ENCODE measurements at places on chromosomes 2 and 18.

- DNase-seq, result no peak
Observed at GRCh38 chr2:179751163-179751809, 110.1 kb downstream of the ZNF385B start.

DNA sequence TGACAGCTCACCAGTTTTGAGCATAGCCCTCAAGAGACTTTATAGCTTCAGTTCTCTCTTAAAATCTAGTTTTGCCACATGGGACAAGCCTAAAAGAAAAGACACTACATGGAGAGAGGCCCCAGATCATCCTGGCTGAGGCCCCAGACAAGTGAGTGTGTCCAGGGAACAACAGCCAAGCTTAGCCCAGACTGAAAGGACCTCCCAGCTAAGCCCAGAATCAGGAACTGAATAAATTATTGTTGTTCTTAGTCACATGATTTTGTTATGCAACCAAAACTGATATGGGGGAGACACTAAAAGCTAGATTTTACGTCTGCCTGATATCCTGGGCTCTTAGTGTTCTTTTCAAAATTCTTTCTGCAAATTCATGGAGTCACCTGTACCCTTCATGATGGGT, 29.3 kb upstream of the LBH start:
- no peak for DNase-seq

DNA sequence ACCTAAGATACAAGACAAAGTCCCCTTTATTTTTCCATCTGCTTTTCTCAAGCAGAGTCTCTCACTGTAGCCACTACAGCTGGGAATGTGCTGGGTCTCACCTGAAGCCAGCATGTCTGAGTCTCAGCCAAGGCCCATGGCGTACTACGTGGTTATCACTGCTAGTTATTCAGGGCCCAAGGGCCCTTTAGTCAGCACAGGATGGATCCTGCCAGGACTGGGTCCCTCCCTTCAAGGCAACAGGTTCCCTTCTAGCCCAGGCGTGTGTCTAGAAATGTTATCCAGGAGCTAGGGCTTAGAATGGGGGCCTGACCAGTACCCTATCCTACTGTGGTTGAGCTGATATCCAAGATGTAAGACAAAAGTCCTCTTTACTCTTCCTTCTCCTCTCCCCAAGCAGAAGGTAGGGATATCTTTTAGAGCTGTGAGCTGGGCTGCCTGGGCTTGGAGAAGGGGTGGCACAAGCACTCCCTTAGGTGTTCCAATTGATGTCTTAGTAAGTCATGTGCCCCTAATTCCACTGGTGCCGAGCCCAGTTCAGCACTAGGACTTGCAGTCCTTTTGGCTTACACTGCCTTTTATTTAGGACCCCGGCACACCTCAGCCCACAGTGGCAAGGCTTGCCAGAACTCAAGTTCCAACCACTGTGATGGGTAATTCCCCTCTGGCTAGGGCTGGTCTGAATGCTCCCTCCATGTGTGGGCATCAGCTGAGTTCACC, 17.7 kb downstream of the VPS54 start:
- no peak for DNase-seq

DNA sequence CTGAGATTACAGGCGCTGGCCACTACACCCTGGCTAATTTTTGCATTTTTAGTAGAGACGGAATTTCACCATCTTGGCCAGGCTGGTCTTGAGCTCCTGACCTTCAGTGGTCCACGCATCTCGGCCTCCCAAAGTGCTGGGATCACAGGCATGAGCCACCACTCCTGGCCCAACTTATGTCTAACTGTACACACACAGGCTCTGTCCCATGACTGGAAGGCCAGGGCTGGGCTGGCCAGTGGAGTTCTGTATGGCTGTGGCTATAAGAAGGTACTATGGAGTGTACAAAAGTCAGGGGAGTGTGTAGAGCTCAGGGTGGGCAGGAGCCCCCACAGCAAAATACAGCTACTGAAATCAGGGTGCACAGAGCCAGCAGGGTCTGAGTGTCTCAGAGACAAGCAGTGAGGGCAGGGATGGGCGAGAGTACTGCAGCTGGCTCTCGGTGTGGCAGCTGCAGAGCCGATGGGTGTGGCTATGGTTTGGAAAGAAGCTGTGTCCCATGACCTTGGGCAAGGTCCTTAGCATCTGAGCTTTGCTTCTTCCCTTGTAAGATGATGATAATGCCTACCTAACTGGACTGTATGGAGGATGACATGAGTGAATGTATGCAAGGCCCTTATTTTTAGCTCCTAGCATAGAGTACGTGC, 10.4 kb upstream of the MSGN1 start:
- no peak for DNase-seq

- no peak for DNase-seq
Observed at GRCh38 chr18:24470022-24470618, 9.7 kb downstream of the HRH4 start.

GRCh38 chr2:38079116-38080052, 3.4 kb upstream of the CYP1B1 start:
- no peak for DNase-seq

DNA sequence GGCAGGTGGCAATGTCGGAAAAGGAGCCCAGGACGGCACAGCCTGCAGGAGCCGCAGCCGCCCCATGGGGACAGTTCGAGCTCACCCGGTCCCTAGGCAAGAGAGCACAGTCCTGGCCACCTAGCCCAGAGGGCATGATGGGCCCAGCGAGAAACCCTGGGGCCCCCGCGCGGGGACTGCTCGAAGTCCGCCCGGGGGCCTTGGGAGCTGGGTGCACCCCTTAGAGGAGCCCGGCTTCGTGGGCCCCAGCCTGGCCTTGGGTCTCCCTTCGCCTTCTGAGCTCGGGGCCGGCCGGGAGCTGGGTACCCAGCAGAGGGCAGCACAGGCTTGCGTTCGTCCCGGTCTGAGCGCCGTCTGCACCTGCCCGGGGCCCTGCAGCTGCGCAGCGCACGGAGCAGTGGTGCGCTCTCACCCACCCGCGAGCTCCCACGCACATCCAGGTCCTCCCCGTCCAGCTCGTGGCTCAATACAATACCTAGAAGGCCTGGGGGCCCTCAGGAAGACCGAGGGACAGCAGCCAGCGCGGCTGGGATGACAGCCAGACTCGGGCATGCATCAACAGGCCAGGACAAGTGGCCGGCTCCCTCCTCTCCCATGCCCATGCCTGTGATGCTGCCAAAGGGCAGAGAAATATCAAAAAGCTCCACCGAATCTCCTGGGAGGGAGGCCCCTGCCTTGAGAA, 96.2 kb upstream of the ZNF532 start:
- DNase-seq, result no peak

GRCh38 chr18:741931-742512, 29.6 kb upstream of the ENOSF1 start:
- DNase-seq, result no peak

GRCh38 chr2:203112342-203112741, 97.7 kb downstream of the NBEAL1 start:
- DNase-seq, result no peak

- DNase-seq, result no peak
Observed at GRCh38 chr2:239165206-239165831, 235.5 kb downstream of the HDAC4 start.

- DNase-seq, result no peak
Observed at GRCh38 chr2:218663901-218664300, 4.4 kb downstream of the BCS1L start.

DNA sequence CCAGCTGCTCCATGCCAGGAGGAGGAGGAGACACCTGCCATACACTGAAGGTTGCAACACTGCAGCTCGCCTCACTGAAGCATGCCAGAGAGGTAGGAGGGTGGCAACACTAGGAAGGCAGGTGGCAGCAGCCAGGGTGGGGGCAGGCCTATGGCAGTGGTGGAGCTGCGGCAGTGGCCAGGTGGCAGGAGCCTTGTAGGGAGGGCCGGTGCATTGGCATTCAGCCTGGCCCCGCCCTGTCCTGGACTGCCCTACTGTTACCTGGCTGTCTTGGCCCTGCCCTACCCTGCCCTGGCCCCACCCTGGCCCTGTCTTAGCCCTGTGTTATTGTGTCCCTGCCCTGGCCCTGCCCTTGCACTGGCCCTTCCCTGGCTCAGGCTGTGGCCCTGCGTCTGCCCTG, 7.4 kb upstream of the ANKRD62 start:
- DNase-seq, result no peak

GRCh38 chr18:22409445-22409844, 8.3 kb downstream of the CTAGE1 start:
- DNase-seq, result no peak

DNA sequence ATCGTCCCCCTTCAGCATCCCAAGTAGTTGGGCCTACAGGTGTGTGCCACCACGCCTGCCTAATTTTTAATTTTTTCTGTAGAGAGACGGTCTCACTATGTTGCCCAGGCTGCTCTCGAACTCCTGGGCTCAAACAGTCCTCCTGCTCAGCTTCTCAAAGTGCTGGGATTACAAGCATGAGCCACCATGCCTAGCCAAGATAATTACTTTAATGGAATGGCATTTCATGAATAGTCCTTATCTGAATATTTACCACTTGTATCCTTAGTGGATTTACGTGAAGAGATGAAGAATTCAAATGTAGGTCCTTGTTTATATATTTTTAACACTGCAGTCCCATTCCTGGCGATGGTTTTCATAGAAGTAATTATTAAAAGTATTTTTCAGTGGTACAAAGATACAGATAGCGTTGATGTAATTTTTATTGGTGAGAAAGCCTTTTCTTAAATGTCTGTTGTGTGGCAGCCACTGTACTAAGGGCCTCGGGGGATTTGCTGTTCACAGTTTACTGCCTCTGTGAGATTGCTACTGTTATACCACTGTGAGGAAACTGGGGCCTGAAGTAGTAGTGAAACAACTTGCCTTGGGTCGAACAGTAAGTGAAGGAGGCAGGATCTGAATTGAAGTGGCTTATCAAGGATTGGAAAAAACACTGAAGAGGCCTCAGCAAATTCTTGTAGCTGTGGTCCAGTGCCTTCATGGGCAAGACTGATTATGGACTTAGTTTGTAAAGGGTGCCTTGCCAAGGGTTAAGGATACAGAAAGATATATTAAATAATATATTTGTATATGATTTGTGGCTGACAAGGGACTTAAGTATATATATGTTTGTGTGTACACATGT, 151.2 kb downstream of the PRPF40A start:
- DNase-seq, result no peak

DNA sequence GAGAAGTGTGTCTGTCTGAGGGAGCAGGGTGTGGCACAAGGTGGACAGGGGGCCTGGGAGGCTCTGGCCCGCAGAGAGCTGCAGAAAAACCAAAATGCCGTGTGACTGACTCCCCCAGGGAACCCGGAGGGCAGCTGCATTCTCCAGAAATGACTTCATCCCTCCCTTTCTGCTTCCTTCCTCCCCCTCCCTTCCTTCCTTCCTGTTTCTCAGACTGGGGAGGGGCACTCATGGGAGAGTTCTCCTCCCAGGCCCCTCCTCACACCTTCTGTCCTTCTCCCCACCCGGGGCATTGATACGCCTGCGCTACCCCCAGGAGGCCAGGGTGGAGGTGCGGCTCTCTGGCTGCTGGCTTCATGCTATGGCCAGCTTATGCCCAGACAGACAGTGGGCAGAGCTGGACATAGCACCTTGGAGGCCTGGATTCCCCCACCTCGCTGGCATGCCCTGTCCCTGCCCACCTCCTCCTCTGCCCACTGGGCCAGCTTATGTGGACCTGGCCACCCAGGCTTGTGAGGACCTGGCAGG, 8.2 kb upstream of the GPR17 start:
- peak; percentile 45 for DNase-seq

DNA sequence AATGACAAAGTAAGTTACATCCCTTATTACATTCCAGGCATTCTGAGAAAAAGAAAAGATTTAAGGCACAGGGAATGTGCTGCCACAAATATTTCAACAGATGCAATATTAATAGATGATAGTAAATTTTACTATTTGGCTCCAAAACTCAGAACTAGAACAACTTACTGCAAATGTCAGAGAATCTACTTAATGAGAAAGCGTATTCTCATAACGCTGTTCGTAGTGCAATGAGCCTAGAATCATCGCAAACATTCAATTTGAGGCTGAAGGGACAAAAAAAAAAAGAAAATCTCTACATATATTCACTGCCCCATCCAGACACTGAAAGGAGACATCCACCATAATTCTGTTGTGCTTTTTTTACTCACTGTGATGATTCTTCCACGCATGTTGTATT, 272.1 kb upstream of the DOK6 start:
- no peak for DNase-seq

DNA sequence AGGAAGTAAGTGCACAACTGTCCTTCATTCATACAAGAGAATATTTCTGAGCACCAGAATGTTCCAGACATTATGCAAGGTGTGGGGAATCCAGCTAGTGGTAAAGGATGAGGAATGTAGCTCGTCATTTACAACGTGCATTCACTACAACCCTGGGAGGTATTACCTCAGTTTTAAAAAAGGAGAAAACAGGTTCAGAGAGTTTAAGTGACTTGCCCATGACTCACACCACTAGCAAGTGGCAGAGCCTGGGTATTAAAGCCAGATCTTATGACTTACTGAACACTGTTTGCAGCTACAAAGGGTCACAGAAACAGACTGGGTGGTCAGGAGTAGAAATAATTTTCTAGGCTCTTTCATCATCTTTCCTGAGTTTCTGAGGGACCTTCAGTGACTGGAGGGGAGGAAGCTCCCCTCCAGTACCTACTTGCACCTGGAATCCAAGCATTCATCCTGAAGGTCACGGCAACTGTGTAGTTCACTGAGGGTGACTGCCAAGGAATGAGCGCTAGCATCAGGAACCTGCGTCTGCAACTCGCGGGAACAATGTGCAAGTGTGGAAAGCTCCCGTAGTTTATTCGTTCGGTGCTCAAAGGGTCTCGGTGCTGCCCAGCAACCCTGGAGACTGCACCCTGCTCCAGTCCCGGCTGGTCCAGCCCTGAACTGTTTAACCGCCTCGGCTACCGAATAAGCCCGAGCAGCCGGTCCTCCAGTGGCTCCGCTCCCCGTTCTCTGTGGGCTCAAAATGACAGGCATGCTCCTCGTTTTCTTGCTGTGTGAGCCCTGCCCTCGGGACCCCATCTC, 647 bp downstream of the CCDC121 start:
- DNase-seq, result no peak

DNA sequence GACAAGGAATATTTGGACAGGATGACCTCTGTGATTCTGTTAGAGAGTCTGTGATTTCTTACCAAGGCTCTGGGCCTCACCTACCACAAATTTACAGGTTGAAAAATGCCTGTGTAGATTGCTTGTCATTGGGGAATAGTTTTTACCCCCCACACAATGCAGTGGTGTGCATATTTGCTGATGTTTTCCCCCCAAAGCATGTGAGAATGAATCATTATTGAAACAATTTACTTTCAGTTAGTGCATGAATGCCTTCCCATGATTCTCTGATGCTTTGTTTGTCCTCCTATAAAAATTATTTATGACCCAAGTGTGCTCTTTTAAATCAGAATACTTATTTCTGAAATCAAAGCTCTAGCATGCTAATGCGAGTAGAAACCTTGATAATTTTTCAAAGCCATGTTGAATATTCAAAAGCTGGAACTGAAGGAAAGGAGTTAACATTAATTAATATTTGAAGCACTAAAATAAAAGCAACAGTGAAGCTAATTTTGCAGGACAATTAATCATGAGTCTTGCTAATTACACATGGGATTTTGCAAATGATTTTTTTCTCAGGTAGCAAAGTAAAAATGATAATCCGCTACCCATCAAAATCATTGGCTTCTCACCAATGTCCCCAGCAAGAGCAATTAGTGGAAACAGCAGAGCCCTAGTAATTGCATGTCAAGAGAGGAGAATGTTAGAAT, 361.2 kb upstream of the HNRNPA3 start:
- no peak for DNase-seq
